ENCODE measurements at places on chromosomes 7 and 10.

DNA sequence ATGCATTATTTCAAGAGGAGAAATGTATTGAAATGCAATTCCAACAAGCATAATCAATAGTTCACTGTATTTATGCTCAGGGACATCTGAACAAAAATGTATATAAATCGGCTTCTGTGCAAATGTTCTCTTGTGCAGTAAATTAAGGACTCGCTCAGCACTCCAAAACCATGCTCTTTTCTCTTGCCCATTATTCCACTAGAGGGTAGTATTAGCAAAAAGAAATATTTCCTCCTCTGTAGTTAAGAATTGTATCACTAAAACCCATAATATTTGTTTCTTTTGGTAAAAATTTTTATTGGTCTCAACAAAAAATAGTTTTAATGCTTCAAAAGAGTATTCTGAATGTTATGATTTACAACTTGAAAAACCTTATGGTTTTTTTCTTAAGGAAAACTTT is 803.1 kb downstream of the PCDH15 start:
- DNase-seq: no peak

GRCh38 chr7:20122073-20122472 is 95.1 kb downstream of the MACC1 start:
- no peak for DNase-seq

- no peak for DNase-seq
Observed at GRCh38 chr10:86556933-86557649, 35.5 kb upstream of the WAPL start.

DNA sequence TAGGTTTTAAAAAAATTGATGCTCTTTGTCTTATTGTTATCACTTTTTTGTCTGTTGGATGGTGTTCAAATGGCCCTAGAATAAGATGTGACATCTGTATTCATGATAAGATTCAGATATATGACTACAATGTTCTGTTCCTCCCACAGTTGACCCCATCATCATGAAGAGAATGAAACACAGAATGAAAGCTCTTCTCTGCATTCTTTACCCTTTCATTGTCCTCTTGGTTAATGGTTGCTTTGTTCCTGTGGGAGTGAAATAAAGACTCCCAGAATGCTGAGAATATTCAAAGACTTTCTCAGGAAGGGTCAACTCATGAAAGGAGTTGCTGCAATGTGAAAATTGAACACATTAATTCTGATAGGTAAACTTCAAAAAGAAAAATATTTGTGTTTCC is 1015.8 kb downstream of the SORCS3 start:
- DNase-seq: no peak

DNA sequence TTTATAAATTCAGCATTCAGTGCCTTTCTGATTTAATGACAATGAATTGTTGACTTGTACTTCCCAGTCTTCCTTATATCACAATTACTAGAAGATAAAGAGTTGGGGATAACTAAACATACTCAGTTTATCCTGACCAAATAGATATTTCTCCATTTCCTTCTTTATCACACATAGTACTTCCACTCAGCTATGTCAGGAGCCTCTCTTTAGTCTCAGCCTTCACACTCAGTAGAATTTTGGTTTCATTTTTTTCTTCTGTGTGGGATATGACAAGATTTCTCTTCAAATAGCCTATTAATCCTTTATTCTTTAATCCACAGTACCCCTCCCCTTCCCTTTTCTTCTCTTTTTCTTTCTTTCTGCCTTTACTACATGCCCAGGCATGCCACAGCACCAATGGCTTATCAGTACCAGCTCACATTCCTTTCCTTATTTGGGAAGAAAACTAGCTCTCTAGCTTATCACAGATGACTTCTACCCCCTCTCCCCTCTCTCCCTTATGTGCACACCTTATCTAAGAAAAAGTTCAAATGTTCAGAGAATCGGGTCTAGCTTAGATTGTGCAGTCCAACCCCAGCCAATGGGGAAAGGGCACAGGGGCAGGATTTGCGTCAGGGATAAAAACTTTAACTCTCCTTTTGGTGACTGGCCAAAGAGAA is 109.0 kb downstream of the PHF14 start:
- DNase-seq: peak; percentile 31

DNA sequence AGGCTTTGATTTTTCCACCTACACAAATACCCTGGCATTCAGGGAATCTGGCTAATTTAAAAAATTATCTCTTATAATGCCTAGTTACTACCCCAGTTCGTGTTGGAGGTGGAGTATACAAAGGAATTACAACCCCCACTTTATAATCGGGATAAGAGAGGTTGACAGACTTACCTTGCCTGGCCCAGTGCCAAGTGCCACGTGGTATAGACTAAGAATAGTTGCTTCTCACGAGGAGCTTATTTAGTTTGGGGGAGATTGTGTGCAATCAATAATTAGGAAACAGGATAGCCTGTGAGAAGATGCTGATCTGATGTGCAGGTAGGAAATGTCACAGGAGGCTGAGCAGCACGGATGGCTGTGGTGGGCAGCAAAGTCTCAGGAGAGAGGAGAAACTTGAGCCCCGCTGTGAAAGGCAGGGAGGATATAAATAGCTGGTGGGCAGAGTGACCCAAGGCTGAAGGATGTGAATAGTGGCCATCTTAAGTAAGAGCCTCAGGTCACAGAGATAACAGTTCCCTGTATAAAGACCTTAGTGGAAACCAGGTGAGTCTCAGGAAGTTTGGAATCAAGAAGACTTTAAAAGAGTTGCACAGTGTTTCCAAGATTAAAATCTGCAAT is 11.3 kb upstream of the ATXN7L1 start:
- DNase-seq: no peak

DNA sequence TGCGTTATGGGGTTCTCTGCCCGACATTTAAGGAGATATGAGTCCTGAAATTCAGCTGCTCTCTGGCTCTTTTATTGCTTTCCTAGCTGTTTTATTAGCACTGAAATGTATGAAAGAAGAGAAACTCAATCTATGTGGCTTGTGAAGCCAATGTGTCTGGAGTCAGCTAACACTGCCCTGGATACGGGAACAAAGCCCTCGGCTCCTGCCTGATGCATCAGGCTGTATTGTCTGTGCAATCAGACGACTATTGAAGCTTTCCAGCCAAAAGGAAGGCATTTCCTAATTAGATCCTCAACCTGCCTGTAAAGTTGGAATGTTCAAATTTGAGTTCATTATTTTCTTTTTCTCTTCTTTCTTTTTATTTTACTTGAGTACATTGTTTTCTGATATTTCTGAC is 22.0 kb upstream of the TM9SF3 start:
- no peak for DNase-seq

All from H9 (cell line).